ENCODE measurements at places on chromosomes 3 and 15. TPM values are rescaled to one million over a fixed set of nuclear protein-coding genes. Genes with fewer than 3 reads are reported as not detected.

Gene CCR8
- 0.64 TPM for total RNA-seq

- no peaks in the 10 kb centered on the region for H3K27me3 ChIP-seq
- no peaks in the 10 kb centered on the region for H3K36me3 ChIP-seq
- no peak for DNase-seq
- H3K4me1 ChIP-seq: no peaks in the 10 kb centered on the region
Measured at GRCh38 chr15:48632651-48633050, 12.9 kb downstream of the FBN1 start.

Gene NPTN
- 90.9 TPM for total RNA-seq

- no peaks in the 10 kb centered on the region for H3K4me1 ChIP-seq
- H3K36me3 ChIP-seq: no peaks in the 10 kb centered on the region
- no peaks in the 10 kb centered on the region for H3K27me3 ChIP-seq
- no peak overlapping the region for H3K27ac ChIP-seq
- DNase-seq: no peak
Measured at GRCh38 chr3:197465197-197465995, 90.4 kb downstream of the BDH1 start.

Data from H9 (cell line).